ENCODE measurements at places on chromosomes 4 and X. TPM values are rescaled to one million over a fixed set of nuclear protein-coding genes. Genes with fewer than 3 reads are reported as not detected.

GRCh38 chr4:37802068-37802666 is 24.3 kb upstream of the PGM2 start:
- DNase-seq = no peak

GRCh38 chr4:128305942-128306341 is 18.3 kb upstream of the PGRMC2 start:
- DNase-seq = no peak

GRCh38 chr4:26867914-26868684 is 7.5 kb downstream of the STIM2 start:
- DNase-seq = no peak

The PNPLA4 gene
- total RNA-seq = 12.4 TPM

The RASGEF1B gene
- 27.7 TPM for total RNA-seq

The OFD1 gene
- 26.8 TPM for total RNA-seq

The KLHL5 gene
- total RNA-seq = 12.7 TPM
